Aortic smooth muscle cell (primary cell): ENCODE measurements at places on chromosomes 11 and 22. TPM values are rescaled to one million over a fixed set of nuclear protein-coding genes. Genes with fewer than 3 reads are reported as not detected.

TEAD1 gene
- total RNA-seq = 54.4 and 72.1 TPM in 2 replicates

GAL3ST3 gene
- not detected in 2 replicates for total RNA-seq

TCP11L1 gene
- 19.7 and 20.9 TPM in 2 replicates for total RNA-seq

NXPE2 gene
- 0.06 and 0.13 TPM in 2 replicates for total RNA-seq

RASSF10 gene
- not detected in 2 replicates for total RNA-seq

ANO9 gene
- not detected in 2 replicates for total RNA-seq

ATF4 gene
- 111 and 141 TPM in 2 replicates for total RNA-seq

OR56A1 gene
- total RNA-seq = not detected in 2 replicates

HBG1 gene
- 0.25 TPM in 1 of 2 replicates, not detected in the other for total RNA-seq

FJX1 gene
- 27.0 and 71.6 TPM in 2 replicates for total RNA-seq

ZNF280A gene
- not detected in 2 replicates for total RNA-seq

NOX4 gene
- total RNA-seq = 0.56 and 0.79 TPM in 2 replicates

TMEM121B gene
- total RNA-seq = under 0.01 TPM in 2 replicates

TPBGL gene
- not detected in 2 replicates for total RNA-seq

OR8G1 gene
- not detected in 2 replicates for total RNA-seq

OR2AG2 gene
- 0.13 and 0.19 TPM in 2 replicates for total RNA-seq

SHISAL1 gene
- 5.7 and 9.4 TPM in 2 replicates for total RNA-seq

CALCA gene
- total RNA-seq = not detected in 2 replicates

C22orf31 gene
- not detected in 2 replicates for total RNA-seq

OR5A1 gene
- total RNA-seq = not detected in 2 replicates

SNX32 gene
- total RNA-seq = 0.37 and 0.40 TPM in 2 replicates

GRAP2 gene
- total RNA-seq = not detected in 2 replicates

MGAT3 gene
- 0.06 and 0.40 TPM in 2 replicates for total RNA-seq

RAG2 gene
- not detected in 2 replicates for total RNA-seq

CYB5R3 gene
- total RNA-seq = 100 and 166 TPM in 2 replicates

OR8U1 gene
- total RNA-seq = not detected in 2 replicates

KRTAP5-1 gene
- not detected in 2 replicates for total RNA-seq

MS4A4A gene
- not detected in 2 replicates for total RNA-seq

ANGPTL5 gene
- total RNA-seq = 0.25 and 0.92 TPM in 2 replicates

OR8K3 gene
- total RNA-seq = not detected in 2 replicates

C1QTNF5 gene
- 22.6 and 35.6 TPM in 2 replicates for total RNA-seq

WBP2NL gene
- total RNA-seq = 0.37 and 0.40 TPM in 2 replicates

NLRP14 gene
- total RNA-seq = 0.37 and 0.92 TPM in 2 replicates

GNG3 gene
- total RNA-seq = not detected in 2 replicates

GUCY1A2 gene
- 0.31 and 0.53 TPM in 2 replicates for total RNA-seq

TRIM21 gene
- 17.7 and 18.8 TPM in 2 replicates for total RNA-seq

GDPD4 gene
- not detected in 2 replicates for total RNA-seq

OR51B2 gene
- 0.12 TPM in 1 of 2 replicates, not detected in the other for total RNA-seq

TRPM5 gene
- total RNA-seq = not detected in 2 replicates

LARGE1 gene
- 11.8 and 16.5 TPM in 2 replicates for total RNA-seq

EXPH5 gene
- total RNA-seq = 0.19 and 0.53 TPM in 2 replicates

NCF4 gene
- total RNA-seq = not detected in 2 replicates

JAML gene
- total RNA-seq = not detected in 2 replicates

APOA5 gene
- total RNA-seq = under 0.01 TPM in 1 of 2 replicates, not detected in the other

DRD4 gene
- total RNA-seq = 0.06 TPM in 1 of 2 replicates, not detected in the other

OR2AT4 gene
- total RNA-seq = not detected in 2 replicates
